ENCODE measurements at places on chromosomes 2 and 18.
A peak's percentile ranks its signal among the peaks of the same experiment; 100 is the strongest.

GRCh38 chr2:234095301-234095700 lies 44.8 kb downstream of the SPP2 start:
- no peak for DNase-seq

DNA sequence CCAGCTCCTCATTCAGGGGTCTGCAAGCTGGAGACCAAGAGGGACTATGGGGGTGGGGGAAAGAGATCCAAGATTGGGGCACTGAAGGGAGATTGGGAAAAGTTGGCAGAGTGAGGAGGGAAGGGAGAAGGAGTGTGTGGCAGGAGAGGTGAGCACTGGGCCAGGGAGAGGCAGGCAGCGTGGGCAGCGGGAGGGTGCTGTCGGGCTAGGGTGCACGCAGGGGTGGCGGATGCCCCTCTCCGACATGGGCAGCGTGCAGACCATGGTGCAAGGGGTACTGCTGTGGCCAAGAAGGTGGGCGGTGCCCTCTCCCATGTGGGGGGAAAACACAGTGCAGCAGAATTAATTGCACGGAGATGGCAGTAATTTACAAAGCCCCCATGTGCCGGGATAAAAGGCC lies 74.1 kb downstream of the CELF4 start:
- DNase-seq, result no peak

- no peak for DNase-seq
Measured at GRCh38 chr2:120269816-120270215, 17.2 kb downstream of the RALB start.

DNA sequence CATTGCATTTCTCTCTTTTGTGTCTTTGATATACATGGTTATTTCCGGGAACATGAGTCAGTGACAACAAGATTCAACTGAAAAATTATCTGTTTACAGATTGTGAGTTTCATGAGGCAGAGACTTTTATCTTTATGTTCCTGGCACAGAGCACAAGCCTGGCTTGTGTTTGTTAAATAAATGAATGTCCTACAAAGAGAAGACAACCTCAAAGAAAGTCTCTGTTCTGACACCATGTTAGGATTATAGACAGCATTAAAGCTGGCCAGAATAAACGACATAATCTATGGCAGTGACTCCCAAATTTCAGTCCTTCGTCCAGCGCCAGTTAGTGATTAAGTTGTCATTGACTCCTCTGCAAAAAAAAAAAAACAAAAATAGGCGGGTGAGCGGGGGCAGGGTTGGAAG lies 97.4 kb upstream of the DNAJC10 start:
- DNase-seq, result no peak

- no peak for DNase-seq
Measured at GRCh38 chr2:162379719-162380580, 36.0 kb downstream of the GCA start.

DNA sequence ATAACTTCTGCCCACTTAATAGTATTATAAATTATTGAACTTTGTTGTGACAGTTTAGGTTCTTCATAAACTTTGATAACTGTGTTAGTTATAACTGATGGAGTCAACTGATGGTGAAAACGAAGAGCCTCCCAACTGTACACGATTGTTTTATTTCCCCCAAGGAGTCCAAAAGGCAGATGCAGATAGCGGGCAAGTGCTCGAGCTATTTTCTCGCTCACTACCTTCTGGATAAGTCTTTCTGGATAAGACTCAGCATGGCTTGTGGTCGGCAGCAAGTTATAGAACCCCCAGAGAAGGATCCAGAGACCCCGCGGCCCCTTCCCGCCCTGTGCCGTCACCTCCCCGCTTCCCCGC lies 517 bp downstream of the GCFC2 start:
- DNase-seq, result peak; percentile 10

DNA sequence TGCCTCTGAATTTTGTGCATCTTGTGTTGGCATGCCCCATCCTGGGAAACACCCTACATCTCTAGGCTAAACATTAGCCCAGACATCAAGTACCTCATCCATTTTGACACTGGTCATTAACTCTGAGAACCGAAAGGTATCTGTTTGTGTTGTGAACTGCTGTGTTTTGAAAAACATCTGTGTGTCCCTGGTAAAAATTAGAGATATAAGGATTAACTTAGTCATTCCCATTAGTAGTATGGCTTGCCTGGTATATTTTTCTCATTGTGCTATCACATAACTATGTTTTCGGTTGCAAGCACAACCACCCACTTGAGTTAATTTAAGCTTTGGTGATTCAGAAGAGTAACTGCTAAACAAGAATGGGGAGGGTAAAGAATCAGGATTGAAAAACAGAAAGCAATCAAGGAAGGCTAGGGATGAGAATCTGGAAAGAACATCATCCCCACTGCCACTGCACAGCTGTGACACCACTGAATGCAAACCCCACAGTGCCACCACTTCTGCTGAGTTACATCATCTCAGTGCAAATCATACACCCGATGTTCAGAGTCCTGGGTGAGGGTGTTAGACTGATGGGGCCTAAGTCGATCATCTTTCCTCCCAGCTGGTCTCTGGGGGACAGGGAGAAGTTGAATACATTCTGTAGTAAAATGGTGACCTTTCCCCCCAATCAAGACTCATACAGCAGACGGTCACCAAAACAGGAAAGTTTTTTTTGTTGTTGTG lies 234.0 kb downstream of the EPHA4 start:
- DNase-seq, result no peak

GRCh38 chr2:85748985-85749875 lies 4.6 kb upstream of the ATOH8 start:
- DNase-seq, result no peak

DNA sequence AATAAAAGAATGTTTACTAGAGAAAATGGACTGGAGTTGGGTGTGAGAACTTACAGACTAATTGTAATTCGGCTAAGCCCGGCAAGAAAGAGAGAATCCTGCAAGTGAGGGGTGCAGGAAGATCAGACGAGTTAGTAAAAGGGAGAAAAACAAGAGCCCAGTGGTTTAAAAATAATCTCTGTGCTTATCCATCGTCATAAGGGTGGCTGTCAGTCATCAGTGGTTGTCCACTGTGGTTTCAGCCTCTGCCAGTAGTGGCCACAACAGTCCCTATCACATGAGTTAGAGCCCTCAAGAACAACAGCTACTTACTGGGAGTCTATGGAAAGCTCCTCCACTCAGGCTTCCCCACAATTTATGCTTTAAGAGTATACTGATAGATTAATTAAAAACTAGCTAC lies 239.8 kb downstream of the SETBP1 start:
- DNase-seq, result no peak

GRCh38 chr2:39127973-39128372 lies 7.1 kb upstream of the SOS1 start:
- no peak for DNase-seq

DNA sequence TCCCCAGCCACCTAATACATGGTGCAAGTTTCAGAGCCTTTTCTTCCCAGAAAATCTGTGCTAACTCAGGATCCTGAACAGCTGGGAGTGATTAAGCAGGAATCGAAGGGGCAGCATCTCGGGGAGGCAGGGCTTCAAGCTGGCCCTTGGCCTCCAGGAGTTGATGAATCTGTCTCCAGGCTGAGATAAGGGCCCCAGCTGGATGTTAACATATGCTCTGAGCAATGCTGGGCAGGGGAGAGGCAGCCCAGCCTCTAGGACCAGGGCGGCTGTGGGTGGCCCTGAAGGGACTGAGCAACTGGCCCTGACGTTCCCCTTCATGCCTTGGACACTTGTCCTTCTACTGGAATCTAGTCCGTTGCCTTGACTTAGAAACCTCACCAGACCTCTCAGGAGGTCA lies 84.1 kb upstream of the EPC2 start:
- no peak for DNase-seq

GRCh38 chr2:233047206-233047605 lies 12.9 kb upstream of the INPP5D start:
- no peak for DNase-seq

DNA sequence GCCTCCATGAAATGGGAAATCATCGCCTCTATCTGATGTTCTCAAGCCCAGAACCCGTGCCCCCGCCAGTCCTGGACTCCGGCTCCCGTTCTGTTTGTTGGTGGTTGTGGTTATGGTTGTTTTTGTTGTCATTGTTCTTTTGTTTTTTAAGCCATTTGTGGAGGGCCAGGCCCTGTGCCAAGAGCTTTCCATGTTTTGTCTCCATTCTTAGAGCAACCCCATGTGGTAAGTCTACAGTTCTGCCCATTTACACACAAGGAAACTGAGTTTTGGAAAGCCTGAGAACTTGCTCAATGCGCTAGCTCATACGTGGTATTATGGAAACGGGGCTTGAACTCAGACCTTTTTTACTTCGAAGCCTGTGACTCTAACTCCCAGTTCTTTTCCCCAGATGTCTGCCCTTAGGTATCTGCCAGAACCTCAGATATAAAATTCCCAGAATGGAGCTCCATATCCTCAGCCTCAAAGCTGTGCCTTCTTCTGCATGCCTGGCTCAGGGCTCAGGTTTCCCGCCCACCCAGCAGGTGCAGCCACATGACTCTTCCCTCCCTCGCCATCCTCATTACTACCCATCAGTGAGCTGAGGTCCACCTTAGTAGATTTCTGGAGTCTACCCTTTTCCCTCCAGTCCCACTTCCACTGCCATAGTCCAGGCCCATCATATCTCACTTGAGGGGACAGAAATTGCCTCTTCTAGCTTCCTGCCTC lies 194.1 kb downstream of the KLHL29 start:
- DNase-seq, result no peak

- DNase-seq, result no peak
Measured at GRCh38 chr18:59725142-59725541, 27.9 kb upstream of the CCBE1 start.

DNA sequence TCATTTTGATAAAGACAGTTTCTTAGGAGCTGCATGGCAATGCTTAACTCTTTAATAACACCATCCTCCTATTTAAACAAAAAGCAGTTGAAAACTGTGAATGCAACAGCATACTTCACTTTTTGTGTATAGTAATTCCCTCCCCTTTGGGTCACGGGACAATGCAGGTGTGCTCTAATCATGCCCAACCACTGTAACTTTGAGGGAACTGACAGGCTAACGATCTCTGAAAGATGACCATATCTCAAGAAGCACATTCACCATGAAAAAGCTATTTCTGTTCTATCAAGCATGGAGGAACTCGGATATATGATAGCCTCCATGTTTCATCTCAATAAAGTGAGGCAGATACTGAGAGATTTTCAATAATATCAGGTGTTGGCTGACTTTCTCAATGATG lies 81.1 kb upstream of the CD226 start:
- DNase-seq, result no peak

- DNase-seq, result no peak
Measured at GRCh38 chr2:7977981-7978380, 703.9 kb upstream of the ID2 start.

DNA sequence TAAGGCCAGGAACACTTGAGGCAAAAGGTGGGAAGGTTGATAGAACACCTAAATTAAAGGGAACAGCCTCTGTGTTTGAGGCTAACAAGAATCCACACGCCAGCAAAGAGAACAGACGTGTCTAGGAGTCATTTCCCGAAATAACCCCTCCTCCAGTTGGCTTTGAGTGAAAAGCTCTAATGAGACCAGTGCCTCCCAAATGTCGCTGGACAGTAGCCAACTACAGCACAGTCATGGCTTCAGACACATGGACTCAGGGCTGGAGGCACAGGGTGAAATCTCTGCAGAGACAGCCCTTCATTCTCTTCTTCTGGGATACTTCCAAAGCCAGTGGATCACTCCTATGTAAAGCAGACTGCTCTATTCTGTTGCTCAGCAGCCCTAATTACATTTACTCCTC lies 49.6 kb downstream of the SOWAHC start:
- DNase-seq, result peak; percentile 73

- DNase-seq, result no peak
Measured at GRCh38 chr2:170092436-170093060, 85.4 kb upstream of the MYO3B start.

- no peak for DNase-seq
Measured at GRCh38 chr2:63651356-63651755, 62.6 kb downstream of the MDH1 start.

GRCh38 chr2:18829251-18829902 lies 240.0 kb upstream of the NT5C1B start:
- DNase-seq, result peak; percentile 70

- DNase-seq, result no peak
Measured at GRCh38 chr2:230068651-230069055, at the start of gene SLC16A14. SLC16A14 (minus strand) TSS chr2:230068924; CDS start chr2:230059352, 9,572 bp downstream.

- DNase-seq, result no peak
Measured at GRCh38 chr2:22694856-22695255, 690.1 kb upstream of the KLHL29 start.

DNA sequence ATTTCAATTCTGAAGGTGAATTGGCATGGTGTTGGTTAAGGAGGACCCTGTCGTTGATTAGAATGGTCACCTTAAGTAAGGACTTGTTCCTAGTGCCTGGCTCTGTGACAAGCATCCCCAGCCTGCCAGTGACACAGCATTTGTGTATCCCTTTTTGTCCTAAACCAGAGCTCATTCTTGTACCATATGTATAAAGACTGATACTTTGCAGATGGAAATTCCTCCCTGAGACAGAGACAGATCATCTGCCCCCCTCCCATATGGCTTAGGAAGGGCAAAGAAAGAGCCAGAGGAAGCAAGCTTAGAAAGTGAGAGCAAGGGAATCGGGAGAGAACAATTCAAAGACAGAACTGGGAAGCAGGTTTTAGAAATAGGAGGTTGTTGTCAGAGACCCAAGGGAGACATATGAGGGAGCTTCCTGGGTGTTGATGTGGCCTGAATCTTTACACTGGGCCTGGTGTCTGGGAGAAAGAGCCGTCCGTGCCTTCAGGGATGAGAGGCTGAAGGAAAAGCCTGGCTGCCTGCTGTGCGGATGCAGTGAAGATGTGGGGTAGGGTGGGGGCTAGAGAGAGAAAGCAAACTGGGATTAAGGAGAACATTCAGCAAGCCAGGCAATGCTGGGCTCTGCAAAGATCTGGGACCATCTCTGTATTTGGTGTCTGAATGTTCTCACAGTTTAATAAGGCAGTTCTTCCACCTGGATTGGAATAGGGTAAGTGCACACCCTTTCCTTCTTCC lies 13.2 kb upstream of the CHRNA1 start:
- peak; percentile 40 for DNase-seq

GRCh38 chr2:70083344-70084156 lies 3.7 kb upstream of the PCBP1 start:
- no peak for DNase-seq

- DNase-seq, result peak; percentile 63
Measured at GRCh38 chr2:215711471-215712034, 275.7 kb upstream of the FN1 start.

DNA sequence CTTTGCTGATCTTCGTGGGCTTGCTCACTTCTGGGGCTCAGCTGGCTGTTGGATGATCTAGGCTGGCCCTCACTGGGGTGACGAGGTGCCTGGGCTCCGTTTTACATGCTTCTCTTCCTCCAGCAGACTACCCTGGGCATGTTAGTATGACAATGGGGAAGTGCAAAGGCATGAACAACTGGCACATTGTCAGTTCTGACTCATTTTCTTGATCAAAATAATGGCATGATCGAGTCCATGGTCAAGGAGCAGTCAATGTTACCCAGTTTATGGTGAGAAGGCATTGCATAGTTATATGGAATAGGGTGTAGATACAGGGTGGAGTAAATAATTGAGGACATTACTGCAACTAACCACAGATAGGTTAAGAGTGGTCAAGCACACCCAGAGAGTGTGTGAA lies 10.0 kb upstream of the UPP2 start:
- DNase-seq, result no peak
